ENCODE measurements at places on chromosomes 2 and 18.

DNA sequence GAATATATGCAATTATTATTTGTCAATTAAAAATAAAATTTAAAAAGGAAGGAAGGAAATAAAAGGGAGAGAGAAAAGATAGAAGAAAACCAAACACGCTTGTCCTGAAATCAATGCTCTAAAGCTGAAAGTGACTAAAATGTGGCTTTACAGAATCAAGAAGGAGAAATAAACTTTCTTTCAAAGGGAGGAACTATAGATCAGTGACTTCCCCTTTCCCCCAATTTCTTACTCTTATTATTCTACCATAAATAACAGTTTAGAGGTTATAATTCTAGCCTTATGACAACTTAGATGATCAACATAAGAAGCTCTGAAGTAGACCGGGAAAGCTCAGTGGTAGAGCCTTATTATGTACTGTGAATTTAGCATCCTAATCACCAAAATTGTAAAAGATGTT is 122.5 kb downstream of the ARHGAP15 start:
- DNase-seq: no peak

- no peak for DNase-seq
Measured at GRCh38 chr2:117967977-117968718, 45.7 kb downstream of the CCDC93 start.

GRCh38 chr18:53789376-53790247 is 434.9 kb downstream of the MBD2 start:
- DNase-seq: no peak

GRCh38 chr2:240383099-240383758 is 52.2 kb upstream of the GPC1 start:
- no peak for DNase-seq

- DNase-seq: no peak
Measured at GRCh38 chr2:101930847-101931246, 60.9 kb upstream of the IL1R2 start.

- DNase-seq: no peak
Measured at GRCh38 chr2:84537251-84537650, 21.0 kb downstream of the DNAH6 start.

DNA sequence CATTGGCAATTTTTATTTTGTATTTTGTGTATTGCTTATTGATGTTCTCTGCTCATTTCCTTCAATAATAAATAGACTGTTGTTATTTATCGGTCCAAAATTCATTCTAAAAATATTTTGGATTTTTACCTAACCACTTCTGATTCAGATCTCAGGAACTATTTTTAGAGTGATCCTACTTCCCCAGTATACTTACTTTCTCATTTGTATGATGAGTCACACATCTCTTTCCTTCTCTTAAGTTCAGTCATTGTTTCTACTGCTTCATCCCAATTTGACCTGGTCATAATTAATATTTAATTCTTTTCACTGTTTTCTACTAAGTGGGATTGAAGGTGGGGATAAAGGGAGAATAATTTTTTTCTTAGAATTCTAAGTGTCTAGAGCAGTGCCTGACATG is 75.1 kb downstream of the AGPS start:
- peak; percentile 51 for DNase-seq

- peak; percentile 56 for DNase-seq
Measured at GRCh38 chr2:26764078-26764887, at the start of gene SLC35F6. Gene SLC35F6 (plus strand): TSS chr2:26764284. CDS start chr2:26764350, 66 bp downstream.

GRCh38 chr2:36818542-36818941 is 122.0 kb downstream of the VIT start:
- DNase-seq: no peak

DNA sequence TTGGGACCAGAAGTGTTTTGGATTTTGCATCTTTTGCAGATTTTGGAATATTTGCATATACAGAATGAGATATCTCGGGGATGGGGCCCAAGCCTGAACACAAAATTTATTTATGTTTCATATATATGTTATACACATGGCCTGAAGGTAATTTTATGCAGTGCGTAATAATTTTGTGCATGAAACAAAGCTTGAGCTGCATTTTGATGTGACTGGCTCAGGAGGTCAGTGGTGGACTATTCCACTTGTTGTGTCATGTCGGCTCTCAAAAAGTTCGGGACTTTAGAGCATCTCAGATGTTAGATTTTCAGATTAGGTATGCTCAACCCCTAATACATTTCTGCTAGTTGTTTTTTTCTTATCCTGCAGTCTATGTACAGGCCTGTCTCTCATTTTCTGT is 145.4 kb downstream of the FAM210A start:
- no peak for DNase-seq

- DNase-seq: no peak
Measured at GRCh38 chr2:6445156-6445555, 420.6 kb downstream of the CMPK2 start.

DNA sequence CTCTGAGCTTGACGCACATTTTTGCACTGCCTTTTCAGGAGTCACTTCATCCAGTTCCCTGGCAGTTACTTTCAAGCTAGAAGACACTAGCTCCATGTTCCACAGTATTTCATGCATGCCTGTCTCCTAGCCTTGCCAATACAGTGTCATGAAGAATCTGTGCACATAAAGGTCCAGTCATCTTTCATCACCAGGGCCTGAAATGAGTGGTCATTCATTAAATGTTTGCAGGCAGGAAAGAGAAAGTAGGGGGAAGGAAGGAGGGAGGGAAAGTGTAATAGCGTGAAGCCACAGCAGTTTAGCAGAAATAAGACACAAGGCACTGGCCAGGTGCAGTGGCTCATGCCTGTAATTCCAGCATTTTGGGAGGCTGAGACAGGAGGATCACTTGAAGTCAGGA is 92.4 kb upstream of the COPS8 start:
- no peak for DNase-seq

DNA sequence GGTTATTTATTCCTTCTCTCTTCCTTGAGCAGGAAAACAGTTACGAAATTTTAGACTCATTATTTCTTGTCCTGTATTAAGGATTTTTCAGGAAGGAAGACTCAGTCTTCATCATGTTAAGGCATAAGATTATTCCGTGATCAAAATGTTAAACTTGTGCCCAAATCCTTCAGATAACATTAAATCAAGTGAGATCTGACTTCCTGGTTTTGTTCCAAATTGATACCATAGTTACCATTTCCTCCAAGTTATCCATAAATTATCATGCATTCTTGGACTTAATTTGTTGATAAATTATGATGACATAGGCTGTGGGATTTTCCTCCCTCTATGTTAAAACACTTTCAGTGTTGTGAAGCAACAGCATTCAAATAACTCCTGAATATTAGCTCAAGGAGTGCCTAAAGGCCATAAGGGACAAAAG is 31.9 kb downstream of the EFEMP1 start:
- no peak for DNase-seq

- DNase-seq: no peak
Measured at GRCh38 chr18:49247781-49248180, 212.7 kb downstream of the DYM start.

DNA sequence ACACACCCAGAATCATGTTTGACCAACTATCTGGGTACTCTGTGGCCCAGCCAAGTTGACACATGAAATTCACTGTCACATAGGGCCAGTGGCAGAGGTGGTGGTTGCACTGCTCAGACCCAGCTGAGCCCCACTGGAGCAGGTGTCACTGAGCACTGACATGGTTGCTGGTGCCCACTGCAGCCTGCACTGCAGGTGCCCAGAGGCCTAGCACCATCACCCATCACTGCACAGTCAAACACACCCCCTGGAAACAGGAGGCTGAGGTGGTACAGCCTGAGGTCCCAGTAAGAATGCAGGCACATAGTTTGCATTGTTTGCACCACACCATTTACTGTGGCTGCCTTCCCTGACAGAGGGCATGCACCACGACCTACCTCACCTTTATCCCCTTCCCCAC is 278.7 kb upstream of the MGAT5 start:
- DNase-seq: no peak

- no peak for DNase-seq
Measured at GRCh38 chr2:13601506-13601905, 884.8 kb downstream of the TRIB2 start.

DNA sequence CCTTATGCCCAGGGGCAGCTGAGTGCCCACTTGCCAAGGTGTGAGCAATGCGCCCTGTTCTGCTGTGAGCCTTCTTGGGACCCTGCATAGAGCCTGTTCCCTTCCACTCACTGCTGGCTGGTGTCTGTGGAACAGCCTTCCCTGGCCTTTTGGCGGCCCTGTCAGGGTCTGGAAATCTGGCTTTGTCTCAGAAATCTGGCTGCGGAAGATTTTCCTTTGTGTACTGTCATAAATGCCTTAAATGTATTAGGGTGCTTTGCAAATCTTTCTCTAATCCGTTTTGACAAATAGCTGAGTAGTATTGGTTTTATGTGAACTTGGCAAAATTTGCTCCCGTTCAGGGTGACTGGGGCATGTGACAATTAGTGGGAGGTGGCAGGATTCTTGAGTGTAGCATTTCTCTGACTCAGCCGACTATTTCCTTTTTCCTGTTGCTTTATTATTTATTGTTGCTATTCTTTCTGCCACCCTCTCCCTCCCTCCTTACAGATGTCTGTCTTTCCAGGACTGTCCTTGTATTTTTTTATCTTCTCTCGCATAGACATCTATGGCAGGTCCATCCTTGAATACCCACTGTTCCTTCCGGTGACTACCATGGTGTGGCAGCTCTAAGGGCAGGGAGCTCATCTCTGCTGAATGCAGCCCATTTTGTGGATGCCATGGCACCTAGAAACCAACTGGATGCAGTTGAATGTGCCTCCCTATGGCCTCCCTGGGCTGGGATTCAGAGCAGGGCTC is 41.8 kb downstream of the LDLRAD4 start:
- peak; percentile 83 for DNase-seq

DNA sequence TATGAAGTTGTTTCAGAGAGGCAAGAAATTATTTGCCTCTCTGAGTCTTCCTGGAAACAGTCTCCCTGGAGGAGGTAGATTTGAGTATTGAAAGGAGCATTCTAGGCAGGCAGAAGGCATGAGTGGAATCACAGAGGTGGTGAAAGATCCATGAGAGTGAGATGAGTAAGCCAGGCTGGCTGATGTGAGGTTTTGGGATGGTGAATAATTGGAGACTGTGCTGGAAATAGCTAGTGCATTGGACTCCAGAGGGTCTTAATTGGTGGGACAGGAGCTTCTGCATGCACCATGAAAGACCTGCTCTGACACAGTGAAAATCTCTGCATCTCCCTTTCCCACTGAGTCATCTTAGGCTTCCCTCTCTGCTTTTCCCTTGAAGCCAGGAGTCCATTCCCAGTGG is 46.3 kb downstream of the CDC42EP3 start:
- peak; percentile 73 for DNase-seq

DNA sequence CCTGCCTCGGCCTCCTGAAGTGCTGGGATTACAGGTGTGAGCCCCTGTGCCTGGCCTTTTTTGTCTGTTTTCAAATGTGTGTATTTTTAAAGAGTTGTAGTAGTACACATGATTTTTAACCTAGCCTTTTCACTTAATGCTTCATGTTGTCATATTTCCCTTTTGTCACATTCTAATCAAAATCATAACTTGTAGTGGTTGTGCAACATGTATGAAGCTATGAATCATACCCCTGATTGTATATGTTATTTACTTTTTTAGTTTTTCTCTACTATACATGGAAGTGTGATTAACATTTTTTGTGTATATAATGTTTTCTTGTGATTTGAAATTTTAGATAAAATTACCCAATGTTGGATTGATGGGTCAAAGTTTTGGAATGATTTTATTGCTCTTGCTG is 8.5 kb downstream of the GEN1 start:
- DNase-seq: no peak

DNA sequence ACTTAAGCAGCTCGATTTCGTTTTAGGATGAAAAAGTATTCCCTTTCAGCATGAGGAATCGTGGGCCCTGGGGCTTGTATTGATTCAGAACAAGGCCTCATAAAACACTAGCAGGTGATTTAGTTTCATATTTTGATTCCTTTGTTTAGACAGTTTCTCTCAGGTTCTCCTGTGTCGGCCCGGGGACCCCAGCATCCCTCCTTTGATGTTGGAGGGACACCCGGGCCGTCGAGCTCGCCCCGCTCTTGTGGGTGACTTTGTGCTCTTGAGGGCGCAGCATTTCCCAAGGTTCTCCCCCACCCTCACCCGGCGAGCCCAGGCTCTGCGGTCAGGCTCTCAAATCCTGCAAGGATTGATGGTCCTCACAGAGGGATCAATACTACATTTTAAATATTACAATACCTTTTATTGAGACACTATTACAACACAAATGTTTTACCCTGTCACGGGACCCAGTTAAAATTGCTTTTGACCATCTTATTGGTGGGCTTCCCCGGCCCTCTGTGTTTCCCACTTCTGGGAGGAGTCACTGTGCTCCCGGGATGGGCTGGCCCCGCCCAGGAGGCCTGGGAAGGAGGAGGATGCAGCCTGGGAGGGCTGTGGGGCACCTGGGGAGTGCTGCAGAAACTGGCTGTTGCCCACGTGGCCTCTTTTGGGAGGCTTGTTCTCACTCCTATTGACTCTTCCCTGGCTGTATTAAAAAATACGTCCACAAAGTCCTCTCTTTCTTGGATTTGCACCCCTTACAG is 222.6 kb downstream of the INSIG2 start:
- no peak for DNase-seq

- no peak for DNase-seq
Measured at GRCh38 chr2:60334610-60335009, 218.8 kb downstream of the BCL11A start.

DNA sequence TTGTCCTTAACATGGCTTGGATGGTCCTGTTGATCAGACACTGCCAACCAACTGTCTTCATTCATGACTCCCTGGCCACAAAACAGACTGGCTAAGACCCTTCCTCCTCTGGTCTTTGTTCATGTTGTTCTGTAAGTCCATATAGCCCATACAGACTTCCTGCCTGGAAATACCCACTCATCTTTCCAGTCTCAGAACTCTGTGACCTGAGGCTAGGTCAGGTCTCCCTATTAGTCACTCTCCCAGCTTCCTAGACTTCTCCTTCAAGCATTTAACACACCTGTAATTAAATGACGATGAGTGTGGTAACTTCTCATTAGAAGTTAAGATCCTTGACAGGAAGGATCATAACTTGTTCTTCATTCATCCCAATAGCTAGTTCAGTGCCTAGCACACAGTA is 56.3 kb downstream of the CCDC93 start:
- DNase-seq: no peak

DNA sequence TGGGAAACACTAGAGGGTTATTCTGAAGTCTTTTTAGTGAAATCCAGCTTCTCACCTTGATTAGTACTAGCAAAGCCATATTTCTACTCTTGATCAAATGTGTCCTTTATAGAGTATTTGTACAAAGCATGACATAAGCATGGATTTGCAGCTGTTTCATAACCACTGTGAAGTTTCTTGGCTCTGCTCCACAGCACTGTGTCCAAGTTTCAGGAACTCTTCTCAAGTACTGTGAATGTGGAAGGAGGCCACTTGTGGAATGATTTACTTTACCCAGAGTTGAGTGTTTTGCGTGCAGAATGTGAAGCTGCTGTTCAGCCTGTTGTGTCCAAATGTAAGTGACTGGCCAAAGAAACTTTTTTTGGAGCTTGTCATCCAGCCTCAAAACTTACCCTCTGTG is 16.2 kb upstream of the MAPRE2 start:
- no peak for DNase-seq

GRCh38 chr2:166671801-166672200 is 177.8 kb upstream of the SCN7A start:
- no peak for DNase-seq

DNA sequence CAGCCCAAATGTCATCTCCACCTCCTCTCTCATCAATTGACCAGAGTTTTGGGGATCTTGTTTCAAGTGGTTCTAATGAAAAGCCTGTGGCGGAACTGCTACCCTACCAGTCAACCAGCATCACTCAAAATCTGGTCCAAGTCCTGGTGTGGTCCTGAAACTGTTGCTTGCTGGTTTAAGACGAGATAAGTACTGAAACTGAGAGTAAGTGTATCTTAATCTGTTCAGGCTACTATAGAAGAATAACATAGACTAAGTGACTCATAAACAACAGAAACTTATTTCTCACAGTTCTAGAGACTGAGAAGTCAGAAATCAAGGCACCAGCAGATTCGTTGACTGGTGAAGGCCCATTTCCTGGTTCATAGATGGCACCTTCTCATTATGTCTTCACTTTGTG is 879 bp upstream of the GALNT5 start:
- no peak for DNase-seq
